ENCODE measurements at places on chromosomes 12 and 14.
A peak's percentile ranks its signal among the peaks of the same experiment; 100 is the strongest.

GRCh38 chr12:19970116-19970515, 398.2 kb upstream of the PDE3A start:
- H3K36me3 ChIP-seq: no peaks in the 10 kb centered on the region
- peaks cover 21% of the 10 kb centered on the region for H3K4me1 ChIP-seq
- H3K27ac ChIP-seq: no peak overlapping the region
- H3K4me3 ChIP-seq: no peak overlapping the region
- no peak for DNase-seq

- H3K4me1 ChIP-seq: peaks cover 46% of the 10 kb centered on the region
- no peaks in the 10 kb centered on the region for H3K27me3 ChIP-seq
- DNase-seq: peak; percentile 84
- no peaks in the 10 kb centered on the region for H3K36me3 ChIP-seq
- H3K4me3 ChIP-seq: no peak overlapping the region
Measured at GRCh38 chr14:101763941-101764709, 2.6 kb downstream of the PPP2R5C start.

- no peaks in the 10 kb centered on the region for H3K4me1 ChIP-seq
- no peaks in the 10 kb centered on the region for H3K27me3 ChIP-seq
- H3K4me3 ChIP-seq: no peak overlapping the region
Measured at GRCh38 chr14:70563417-70563816, 28.6 kb upstream of the ADAM20 start.

GRCh38 chr14:35687335-35687939, 121.7 kb downstream of the RALGAPA1 start:
- H3K27me3 ChIP-seq: no peaks in the 10 kb centered on the region
- H3K4me1 ChIP-seq: no peaks in the 10 kb centered on the region
- no peak overlapping the region for H3K27ac ChIP-seq
- no peak overlapping the region for H3K4me3 ChIP-seq
- DNase-seq: no peak

DNA sequence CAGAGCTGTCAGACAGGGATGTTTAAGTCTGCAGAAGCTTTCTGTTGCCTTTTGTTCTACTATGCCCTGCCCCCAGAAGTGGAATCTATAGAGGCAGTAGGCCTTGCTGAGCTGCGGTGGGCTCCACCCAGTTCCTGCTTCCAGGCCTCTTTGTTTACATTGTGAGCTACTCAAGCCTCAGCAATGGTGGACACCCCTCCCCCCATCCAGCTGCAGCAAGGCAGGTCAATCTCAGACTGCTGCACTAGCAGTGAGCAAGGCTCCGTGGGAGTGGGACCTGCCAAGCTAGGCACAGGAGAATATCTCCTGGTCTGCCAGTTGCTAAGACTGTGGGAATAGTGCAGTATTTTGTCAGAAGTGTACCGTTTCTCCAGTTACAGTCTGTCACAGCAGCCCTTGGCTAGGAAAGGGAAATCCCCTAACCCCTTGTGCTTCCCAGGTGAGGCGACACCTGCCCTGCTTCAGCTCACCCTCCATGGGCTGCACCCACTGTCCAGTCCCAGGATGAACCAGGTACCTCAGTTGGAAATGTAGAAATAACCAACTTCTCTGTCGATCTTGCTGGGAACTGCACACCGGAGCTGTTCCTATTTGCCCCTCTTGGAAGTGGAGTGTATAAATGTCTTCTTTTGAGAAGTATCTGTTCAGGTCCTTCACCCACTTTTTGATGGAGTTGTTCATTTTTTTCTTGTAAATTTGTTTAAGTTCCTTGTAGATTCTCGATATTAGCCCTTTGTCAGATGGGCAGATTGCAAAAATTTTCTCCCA, 213.5 kb upstream of the SLC38A2 start:
- H3K4me1 ChIP-seq: no peaks in the 10 kb centered on the region
- no peaks in the 10 kb centered on the region for H3K36me3 ChIP-seq
- no peak overlapping the region for H3K4me3 ChIP-seq
- no peak overlapping the region for H3K27ac ChIP-seq
- no peak for DNase-seq
- H3K27me3 ChIP-seq: no peaks in the 10 kb centered on the region

- DNase-seq: no peak
- H3K27ac ChIP-seq: peak overlapping the region; percentile 74
- no peak overlapping the region for H3K4me3 ChIP-seq
Measured at GRCh38 chr12:2154050-2154449, 101.3 kb downstream of the CACNA1C start.

- H3K27ac ChIP-seq: no peak overlapping the region
- H3K4me1 ChIP-seq: no peaks in the 10 kb centered on the region
- DNase-seq: no peak
- H3K4me3 ChIP-seq: no peak overlapping the region
Measured at GRCh38 chr12:5442251-5443006, 10.5 kb downstream of the NTF3 start.

DNA sequence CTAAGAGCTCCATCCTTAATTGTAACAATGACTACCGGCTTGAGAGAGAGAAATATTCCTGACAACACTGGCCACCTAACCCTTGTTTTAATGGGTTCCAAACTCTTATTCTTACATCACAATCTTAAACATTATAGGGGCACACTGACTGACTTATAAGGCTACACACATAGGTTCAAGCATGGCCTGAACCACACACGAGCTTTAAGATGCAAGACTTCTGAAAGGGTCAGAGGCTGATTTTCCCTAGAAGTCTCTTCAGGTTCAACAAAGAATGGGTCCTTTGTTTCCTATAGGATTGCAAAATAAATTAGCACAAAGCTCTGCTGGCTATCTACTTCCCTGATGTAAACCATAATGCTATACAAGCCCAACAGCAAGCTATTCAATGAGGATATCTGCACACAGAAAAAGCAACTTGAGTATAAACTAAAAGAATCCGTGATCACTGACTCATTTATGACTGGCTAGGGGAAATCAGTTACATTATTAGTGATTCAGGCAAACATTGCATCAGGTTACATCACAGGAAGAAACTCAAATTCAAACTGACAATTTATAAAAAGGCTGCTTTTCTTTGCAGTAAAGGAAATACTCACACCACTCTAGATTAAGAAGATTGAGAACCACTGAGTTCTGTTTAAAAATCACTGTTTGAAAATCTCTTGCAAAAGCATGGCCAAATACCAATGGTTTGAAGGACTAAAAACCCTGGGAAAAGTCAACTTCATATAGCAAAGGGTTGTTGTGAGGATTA, 8.5 kb downstream of the BTG1 start:
- H3K27ac ChIP-seq: no peak overlapping the region
- H3K4me3 ChIP-seq: peak overlapping the region; percentile 97
- no peak for DNase-seq
- no peaks in the 10 kb centered on the region for H3K36me3 ChIP-seq
- no peaks in the 10 kb centered on the region for H3K27me3 ChIP-seq
- peaks cover 76% of the 10 kb centered on the region for H3K4me1 ChIP-seq

GRCh38 chr12:125755512-125755911, 690.3 kb downstream of the AACS start:
- no peaks in the 10 kb centered on the region for H3K27me3 ChIP-seq
- no peaks in the 10 kb centered on the region for H3K4me1 ChIP-seq
- no peak overlapping the region for H3K4me3 ChIP-seq
- no peaks in the 10 kb centered on the region for H3K36me3 ChIP-seq
- DNase-seq: no peak
- H3K27ac ChIP-seq: no peak overlapping the region

DNA sequence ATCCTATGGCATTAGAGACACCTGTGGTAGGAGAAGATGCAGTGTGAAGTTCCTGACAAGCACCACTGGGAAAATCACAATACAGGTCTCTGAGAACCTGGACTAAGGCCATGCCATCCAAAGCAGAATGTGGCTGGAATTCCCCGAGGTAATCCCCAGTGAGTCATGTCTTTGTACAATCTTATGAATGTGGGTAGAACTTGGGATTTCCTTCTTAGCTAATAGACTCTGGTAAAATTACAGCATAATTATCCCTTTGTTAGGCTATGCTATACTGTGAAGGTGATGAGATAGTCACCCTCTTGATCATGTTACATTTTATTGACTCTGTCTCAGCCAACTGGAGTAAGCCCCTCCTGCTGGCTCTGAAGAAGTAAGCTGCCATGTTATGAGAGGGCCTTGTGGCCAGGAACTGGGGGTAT, 224.3 kb upstream of the DCN start:
- no peaks in the 10 kb centered on the region for H3K36me3 ChIP-seq
- DNase-seq: no peak
- no peaks in the 10 kb centered on the region for H3K27me3 ChIP-seq

- H3K27ac ChIP-seq: no peak overlapping the region
- no peak for DNase-seq
- peaks cover 61% of the 10 kb centered on the region for H3K4me1 ChIP-seq
- no peaks in the 10 kb centered on the region for H3K36me3 ChIP-seq
- peak overlapping the region; percentile 93 for H3K4me3 ChIP-seq
Measured at GRCh38 chr12:92138626-92139025, 7.0 kb downstream of the BTG1 start.

- no peak for DNase-seq
- H3K36me3 ChIP-seq: no peaks in the 10 kb centered on the region
- no peak overlapping the region for H3K27ac ChIP-seq
- H3K4me1 ChIP-seq: no peaks in the 10 kb centered on the region
Measured at GRCh38 chr12:28171356-28172060, 18.7 kb upstream of the CCDC91 start.

- no peaks in the 10 kb centered on the region for H3K4me1 ChIP-seq
- H3K4me3 ChIP-seq: no peak overlapping the region
- no peak overlapping the region for H3K27ac ChIP-seq
- no peaks in the 10 kb centered on the region for H3K27me3 ChIP-seq
- no peaks in the 10 kb centered on the region for H3K36me3 ChIP-seq
- DNase-seq: no peak
Measured at GRCh38 chr12:103279444-103279843, 216.3 kb downstream of the C12orf42 start.

DNA sequence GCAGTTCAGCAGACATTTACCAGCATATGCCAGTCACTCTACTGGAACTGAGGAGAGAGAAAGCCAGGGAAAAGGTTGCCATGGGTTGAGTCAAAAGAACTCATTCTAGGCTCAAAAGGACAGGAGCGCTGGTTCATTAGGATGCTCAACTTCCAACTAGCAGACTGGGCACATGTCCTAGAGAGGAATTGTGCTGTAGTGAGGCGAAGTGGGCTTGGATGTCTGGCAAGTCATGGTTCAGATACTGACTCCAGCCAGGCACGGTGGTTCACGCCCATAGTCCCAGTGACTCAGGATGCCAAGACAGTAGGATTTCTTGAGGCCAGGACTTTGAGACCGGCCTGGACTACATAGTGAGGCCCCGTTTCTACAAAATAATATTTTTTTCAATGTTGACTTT, 281.5 kb downstream of the CACNA1C start:
- H3K27me3 ChIP-seq: no peaks in the 10 kb centered on the region
- peak overlapping the region; percentile 20 for H3K27ac ChIP-seq
- H3K36me3 ChIP-seq: no peaks in the 10 kb centered on the region
- H3K4me1 ChIP-seq: peaks cover 72% of the 10 kb centered on the region
- no peak overlapping the region for H3K4me3 ChIP-seq

DNA sequence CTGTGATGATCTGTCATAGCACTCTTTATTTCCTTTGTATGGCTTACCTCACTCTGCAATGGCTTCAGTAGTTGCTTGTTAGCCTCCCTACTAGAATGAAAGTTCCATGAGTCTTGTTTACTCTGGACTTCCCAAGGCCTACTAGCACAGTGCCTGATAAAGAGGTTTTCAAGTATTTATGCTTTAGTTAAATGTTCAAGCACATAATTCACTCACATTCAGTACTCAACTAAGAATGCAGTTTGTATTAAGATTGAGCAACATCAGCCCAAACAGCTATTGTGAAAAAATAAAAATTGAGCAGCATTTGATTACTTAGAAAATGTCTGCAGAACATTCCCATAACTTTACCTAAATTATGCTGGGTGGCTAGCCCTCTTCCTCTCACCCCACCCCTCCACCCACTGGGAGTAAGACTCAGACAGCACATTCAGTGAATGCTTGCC, 158.9 kb upstream of the AMIGO2 start:
- H3K4me1 ChIP-seq: no peaks in the 10 kb centered on the region
- H3K36me3 ChIP-seq: no peaks in the 10 kb centered on the region
- DNase-seq: no peak
- no peaks in the 10 kb centered on the region for H3K27me3 ChIP-seq
- H3K27ac ChIP-seq: no peak overlapping the region

- H3K27ac ChIP-seq: no peak overlapping the region
- no peak overlapping the region for H3K4me3 ChIP-seq
- H3K27me3 ChIP-seq: no peaks in the 10 kb centered on the region
- no peaks in the 10 kb centered on the region for H3K36me3 ChIP-seq
Measured at GRCh38 chr12:41361738-41362137, 173.6 kb downstream of the PDZRN4 start.

DNA sequence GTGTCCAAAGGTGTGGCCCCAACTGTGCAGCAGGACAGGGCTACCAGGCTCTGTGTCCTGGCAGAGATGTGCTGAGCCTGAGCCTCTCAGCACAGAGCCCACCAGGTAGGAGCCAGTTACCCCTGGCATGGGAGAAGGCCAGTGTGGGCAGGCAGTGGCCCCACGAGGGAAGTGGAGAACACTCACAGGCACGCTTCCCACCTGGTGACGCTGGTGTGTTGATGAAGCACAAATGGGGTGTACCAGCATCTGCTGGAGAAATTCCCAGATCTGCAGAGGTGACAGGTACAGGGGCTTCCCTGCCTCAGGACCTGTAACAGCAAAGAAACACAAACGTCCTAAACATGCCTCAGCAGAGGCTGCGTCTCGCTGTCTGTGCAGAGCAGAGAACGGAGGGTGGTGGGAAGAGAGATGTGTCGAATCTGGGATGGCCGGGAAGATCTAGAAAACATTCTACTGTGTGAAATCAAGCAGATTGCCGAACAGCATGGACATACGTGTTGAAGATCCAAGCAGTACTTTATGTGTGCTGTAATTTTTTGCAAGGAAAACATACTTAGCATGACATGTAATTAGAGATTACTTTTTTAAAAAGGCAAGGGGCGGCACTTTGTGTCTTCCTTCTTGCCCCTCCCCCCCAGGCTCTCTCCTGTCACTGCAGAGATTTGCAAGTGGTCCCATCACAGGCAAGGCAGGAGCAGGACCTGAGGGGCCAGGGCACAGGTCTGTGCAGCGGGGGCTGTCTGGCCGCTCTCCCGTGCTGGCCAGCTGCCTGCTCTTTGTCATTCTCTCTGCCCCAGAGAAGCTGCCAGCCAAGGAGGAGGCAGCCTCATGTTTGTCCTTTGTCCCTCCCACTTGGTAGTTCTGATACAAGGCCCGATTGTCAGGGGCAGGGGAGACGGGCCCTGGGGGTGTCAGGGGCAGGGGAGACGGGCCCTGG, 17.3 kb downstream of the HIP1R start:
- no peaks in the 10 kb centered on the region for H3K36me3 ChIP-seq
- peaks cover 32% of the 10 kb centered on the region for H3K4me1 ChIP-seq
- H3K4me3 ChIP-seq: no peak overlapping the region
- H3K27ac ChIP-seq: peak overlapping the region; percentile 54
- H3K27me3 ChIP-seq: no peaks in the 10 kb centered on the region

GRCh38 chr12:15698377-15698871, 90.8 kb downstream of the EPS8 start:
- peaks cover 11% of the 10 kb centered on the region for H3K4me1 ChIP-seq
- no peaks in the 10 kb centered on the region for H3K36me3 ChIP-seq
- no peak overlapping the region for H3K4me3 ChIP-seq

DNA sequence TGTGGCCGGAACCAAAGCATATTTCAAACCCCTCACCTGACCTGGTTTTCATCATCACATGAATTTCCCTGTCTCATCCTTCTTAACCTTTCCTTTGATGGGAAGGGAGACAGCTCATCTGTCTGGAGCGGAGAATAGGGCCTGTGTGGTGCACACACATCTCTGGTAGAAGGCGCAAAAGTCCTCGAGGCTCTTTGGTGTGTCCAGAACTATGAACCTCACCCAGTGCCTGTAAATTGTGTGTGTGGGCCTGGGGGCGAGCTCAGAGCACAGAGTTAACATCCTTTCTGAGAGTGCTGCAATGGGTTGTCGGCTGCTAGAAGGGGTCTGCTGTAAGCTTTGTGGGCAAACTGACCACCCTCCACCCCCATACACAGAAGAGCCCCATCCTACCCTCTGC, 749 bp downstream of the GALNT6 start:
- H3K4me3 ChIP-seq: no peak overlapping the region
- peaks cover 14% of the 10 kb centered on the region for H3K27me3 ChIP-seq
- H3K27ac ChIP-seq: no peak overlapping the region
- H3K36me3 ChIP-seq: no peaks in the 10 kb centered on the region
- peaks cover 21% of the 10 kb centered on the region for H3K4me1 ChIP-seq
